Cortex of kidney (tissue), 1 donor: ENCODE measurements at places on chromosomes 2 and 18.

DNA sequence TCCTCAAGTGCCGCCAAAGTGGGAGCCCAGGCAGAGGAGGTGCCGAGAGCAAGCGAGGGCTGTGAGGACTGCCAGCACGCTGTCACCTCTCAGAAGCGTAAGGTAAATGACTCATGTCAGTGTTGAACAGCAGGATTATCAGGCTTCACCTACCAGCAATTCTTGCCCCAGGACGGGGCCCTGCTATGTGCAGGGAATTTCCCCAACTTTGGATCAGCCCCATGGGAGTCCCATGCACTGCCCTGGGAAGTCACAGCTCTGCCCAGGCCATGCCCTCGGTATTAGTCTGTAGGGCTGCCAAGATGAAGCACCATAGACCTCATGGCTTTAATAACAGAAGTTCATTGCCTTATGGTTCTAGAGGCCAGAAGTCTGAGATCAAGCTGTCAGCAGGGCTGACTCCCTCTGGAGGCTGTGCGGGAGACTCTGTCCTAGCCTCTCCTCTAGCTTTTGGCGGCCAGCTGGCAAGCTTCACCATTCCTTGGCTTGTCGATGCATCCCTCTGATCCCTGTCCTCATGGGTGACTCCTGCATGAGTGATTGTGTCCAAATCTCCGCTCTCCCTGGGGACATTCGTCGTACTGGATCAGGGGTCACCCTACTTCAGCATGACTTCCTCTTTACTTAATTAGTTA, 55.9 kb downstream of the TRPM8 start:
- no peak for DNase-seq

- no peak for DNase-seq
Observed at GRCh38 chr2:49931241-49931640, 776.9 kb upstream of the FSHR start.

DNA sequence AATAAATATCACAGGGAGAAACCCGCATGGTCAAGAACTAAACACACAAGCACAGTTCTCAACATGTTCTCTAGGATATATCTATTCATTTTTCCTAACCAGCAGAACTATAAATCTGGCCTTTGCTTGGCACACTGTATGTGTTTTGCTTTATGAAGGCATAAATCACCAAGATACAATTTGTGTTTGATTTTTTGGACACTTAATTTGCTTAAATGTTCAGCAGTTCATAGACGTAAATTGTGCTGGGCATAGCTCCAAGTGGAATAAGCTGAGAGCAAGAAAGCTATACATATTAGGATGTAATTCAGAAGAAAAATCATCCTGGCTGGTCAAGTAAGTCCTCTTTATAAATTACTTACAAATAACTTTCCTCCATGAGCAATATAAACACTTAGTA, 341.5 kb upstream of the ATP5MC3 start:
- no peak for DNase-seq

GRCh38 chr18:11310476-11311086, 161.2 kb upstream of the PIEZO2 start:
- DNase-seq = no peak

GRCh38 chr2:10837298-10838266, 25.0 kb upstream of the PDIA6 start:
- DNase-seq = no peak

DNA sequence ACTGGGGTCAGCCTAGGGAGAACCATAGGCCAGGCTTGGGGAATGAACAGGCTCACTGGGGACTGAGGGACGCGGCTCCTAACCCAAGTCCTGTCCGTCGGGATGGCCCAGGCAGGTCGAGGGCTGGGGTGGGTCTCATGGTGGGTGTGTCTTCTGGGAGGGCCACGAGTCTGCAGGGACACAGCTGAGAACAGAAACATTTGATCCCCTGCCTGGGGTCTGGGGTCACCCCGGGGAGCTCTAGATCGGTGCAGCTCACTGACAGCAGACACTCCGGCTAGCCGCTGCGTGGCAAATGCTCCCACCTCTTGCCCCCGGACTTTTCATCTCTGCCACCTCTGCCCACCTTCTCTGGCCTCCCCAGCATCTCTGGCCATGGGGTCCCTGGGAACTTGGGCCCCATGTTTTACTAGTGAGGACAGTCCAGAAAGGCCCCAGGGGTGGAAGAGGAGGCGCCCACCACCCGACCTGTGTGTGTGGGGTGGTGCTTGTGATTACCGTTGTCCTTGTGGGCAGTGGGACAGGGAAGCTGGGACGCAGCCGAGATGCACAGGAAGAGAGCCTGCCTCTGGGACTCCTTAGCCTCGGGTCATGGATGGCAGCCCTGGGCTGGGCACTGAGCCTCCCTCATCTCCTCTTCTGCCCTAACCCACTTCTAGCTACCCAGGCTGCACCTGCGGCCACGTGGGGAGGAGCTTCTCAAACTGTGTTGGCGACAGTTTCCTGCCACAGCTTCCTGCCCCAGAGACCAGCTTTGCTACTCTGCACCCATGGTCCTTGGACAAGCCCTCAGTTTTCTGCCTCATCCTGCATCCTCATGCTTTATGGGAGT, 4.9 kb downstream of the ZAP70 start:
- no peak for DNase-seq

- no peak for DNase-seq
Observed at GRCh38 chr2:145597006-145597405, 1077.1 kb upstream of the ZEB2 start.

DNA sequence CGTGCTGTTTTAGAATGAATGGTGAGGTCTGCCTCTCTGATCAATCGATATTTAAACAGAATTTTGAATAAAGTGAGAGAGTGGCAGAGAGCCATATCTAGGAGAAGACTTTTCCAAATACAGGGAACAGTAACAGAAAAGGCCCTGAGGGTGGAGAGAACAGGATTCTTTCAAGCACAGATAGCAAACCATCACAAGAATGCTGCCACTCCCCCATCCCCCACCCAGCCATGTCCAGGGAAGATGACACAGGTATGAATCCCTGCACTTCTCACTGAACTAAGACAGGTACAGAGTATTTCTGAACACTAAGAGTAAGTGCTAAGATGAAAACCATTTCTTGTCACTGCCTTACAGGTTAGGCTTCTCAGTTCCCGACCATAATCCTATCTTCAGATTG, 23.6 kb downstream of the LRATD1 start:
- DNase-seq = no peak

DNA sequence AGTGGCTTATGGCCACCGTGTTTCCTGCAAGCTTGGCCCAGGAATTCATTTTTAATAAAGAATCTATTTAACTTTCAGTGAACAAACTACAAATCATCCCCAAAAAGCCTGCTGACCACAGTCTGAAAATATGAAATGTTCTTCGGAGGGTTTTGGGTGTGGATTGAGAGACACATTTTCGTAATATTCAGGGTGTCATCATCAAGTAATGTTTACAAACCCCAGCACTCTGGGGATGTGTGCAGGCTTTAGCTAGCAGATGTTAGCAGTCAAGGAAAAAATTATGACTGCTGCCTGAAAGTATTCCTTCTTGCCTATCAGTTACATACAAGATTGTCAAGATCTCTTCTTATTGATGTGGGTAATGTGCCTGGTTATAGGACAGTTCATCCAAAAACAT, 143.9 kb upstream of the FN1 start:
- DNase-seq = no peak

DNA sequence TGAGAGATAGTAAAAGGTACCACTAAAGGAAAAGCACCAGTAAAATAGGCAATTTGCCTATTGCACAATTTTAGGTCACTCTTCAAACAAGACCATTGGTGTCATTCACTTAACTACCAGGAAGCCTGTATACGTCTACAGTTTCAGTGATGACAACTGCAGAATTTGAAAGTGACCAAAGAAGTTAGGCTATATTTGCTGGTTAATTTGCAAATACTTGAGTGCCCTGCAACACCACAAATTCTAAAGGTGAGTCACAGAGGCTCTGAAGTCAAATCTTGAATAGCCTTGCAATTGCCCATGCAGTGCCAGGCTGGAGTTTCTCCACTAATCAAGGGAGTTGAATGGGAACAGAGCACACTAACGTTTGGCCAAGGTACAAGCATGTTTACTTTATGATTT, 128.7 kb upstream of the CCDC68 start:
- DNase-seq = no peak

- no peak for DNase-seq
Observed at GRCh38 chr2:10172033-10172871, 49.7 kb downstream of the RRM2 start.

DNA sequence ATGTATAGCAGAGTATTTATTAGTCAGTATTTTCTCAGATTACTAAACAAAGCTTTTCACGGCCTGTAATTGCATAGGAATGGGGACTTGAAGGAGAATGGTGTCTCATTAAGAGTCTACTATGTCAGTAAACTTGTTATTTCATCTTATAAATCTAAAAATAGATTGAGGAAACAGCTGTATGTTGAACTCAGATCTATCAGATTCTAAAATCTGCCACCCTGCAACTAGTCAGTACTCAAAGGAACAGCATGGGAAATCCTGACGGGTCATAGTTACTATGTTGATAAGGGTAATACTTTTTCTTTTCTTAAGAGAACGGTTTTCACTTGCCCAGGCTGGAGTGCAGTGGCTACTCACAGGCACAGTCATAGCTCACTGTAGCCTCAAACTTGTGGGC, 70.2 kb upstream of the EMILIN2 start:
- DNase-seq = no peak

GRCh38 chr18:67239826-67240225, 276.7 kb downstream of the DSEL start:
- no peak for DNase-seq

GRCh38 chr2:30078521-30078920, 68.3 kb upstream of the YPEL5 start:
- no peak for DNase-seq

- no peak for DNase-seq
Observed at GRCh38 chr2:100889286-100889685, 69.3 kb downstream of the NPAS2 start.

- no peak for DNase-seq
Observed at GRCh38 chr2:69041214-69041613, 28.2 kb downstream of the ANTXR1 start.

GRCh38 chr18:35141567-35142274, 99.1 kb upstream of the ZNF397 start:
- DNase-seq = no peak

GRCh38 chr2:152154462-152154861, 21.1 kb downstream of the STAM2 start:
- no peak for DNase-seq

DNA sequence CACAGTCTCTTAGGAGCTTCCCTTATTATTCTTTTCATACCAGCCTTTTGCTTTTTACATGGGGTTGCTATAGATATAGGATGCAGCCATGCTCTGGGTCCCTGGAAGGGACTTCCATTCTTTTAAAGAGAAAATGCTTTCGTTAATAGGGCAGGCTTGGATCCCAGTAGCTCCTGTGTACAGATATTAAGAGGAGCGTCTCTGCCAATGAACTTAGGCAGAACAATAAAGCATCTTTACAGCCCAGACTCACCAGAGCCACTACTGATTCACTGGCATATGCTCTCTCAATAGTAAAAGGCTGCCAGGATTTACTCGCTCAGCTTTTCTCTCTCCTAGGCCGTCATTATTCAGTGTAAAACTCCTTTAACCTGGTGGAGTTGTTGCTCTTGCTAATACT, 1385.4 kb upstream of the PIK3C3 start:
- DNase-seq = no peak

- DNase-seq = no peak
Observed at GRCh38 chr2:127932199-127932876, 46.6 kb upstream of the AMMECR1L start.

- no peak for DNase-seq
Observed at GRCh38 chr2:159034713-159035112, 66.3 kb downstream of the TANC1 start.

DNA sequence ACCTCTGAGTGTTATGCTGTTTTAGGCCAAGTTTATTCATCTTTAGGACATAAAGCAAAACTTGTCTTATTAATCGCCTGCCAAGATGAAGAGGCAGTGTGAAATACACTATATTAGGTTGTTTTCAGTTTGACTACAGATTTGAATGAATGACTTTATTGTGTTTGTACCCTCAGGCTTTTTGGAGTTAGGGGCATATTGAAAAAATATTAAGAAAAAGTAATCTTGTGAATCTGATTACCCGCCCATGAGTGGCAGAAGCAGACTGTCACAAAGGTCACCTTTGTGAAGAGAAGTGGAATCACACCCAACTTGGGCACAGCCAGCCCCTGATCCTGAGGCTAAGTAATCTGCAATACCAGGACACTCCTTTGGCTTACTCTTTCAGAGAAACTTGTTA, 382.5 kb downstream of the NYAP2 start:
- no peak for DNase-seq

GRCh38 chr18:74152857-74153256, 4.5 kb downstream of the TIMM21 start:
- no peak for DNase-seq

- DNase-seq = no peak
Observed at GRCh38 chr2:85523903-85524335, 15.0 kb upstream of the MAT2A start.

DNA sequence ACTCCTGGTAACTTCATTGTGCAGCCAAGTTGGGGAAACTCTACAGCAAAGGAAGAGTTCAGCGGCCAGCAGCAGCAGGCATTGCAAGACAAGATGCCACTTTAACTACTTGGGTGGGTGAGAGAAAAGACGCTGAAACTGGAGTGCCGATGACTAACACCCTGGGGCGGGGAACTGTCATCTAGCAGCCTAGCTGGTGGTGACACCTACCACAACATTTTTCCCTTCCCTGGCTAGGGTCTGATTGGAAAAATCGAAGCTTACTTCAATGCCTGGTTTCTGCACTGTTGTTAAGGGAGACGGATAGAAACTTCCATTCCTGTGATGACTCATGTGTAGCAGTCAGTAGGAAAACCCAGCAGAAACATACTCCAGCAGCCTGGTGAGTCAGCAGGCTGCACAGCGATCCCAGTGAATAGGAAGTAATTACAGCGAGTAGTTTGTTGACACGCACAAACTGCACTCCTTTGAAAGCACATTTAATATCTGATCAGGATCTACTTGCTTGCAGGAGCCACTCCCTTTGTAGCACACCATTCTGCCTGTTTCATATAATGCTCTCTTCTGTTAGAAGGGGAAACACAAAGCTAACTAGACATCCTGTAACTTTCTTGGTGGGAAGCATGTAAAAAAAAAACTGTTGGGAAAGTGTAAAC, 62.1 kb upstream of the MAPRE2 start:
- DNase-seq = no peak

- no peak for DNase-seq
Observed at GRCh38 chr2:159968279-159968900, 94.0 kb downstream of the PLA2R1 start.

- no peak for DNase-seq
Observed at GRCh38 chr2:241925821-241926441, 56.4 kb downstream of the RTP5 start.
